ENCODE measurements at places on chromosomes 7 and 10.

- DNase-seq, result no peak
These were observed 52.8 kb upstream of the FIGNL1 start for GRCh38 chr7:50502947-50503346.

GRCh38 chr10:98569853-98570252, 123.1 kb upstream of the HPS1 start:
- DNase-seq, result no peak

GRCh38 chr7:25032774-25033743, 53.1 kb upstream of the OSBPL3 start:
- DNase-seq, result no peak

DNA sequence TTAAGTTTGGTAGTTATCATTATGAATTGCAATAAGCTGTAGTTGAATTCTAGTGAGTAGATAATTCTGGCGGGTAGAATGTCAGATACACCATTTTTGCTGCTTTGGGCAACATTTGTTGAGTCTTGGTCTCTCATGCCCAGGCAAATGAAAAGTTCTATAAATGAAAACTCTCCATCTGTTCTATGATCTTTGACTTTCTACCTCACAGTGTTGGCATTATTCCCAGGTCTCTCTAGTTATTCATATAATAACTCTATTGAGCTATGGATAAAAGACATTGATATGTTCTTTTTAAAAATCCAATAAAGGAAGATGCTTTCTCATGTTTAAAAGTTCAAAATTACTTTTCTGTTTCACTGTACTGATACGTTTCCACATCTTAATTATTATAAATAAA, 415.3 kb upstream of the SEMA3D start:
- no peak for DNase-seq

GRCh38 chr10:44975431-44976331, 2.9 kb downstream of the DEPP1 start:
- DNase-seq, result no peak

DNA sequence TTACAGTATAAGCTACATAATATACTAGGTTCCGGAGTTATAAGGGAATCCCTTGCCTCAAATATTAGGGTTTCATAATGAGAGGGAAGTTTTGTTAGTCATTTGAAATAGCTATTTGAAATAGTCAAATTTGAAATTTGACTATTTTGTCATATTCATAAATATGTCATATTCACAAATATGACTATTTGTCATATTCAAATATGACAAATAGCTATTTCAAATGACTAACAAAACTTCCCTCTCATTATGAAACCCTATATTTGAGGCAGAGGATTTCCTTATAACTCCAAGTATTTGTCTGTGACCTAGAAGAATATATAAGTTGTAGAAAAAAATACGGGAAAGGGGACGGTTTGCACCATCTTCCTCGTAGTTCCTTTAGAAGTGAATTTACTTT, 76.6 kb downstream of the HDAC9 start:
- DNase-seq, result no peak

DNA sequence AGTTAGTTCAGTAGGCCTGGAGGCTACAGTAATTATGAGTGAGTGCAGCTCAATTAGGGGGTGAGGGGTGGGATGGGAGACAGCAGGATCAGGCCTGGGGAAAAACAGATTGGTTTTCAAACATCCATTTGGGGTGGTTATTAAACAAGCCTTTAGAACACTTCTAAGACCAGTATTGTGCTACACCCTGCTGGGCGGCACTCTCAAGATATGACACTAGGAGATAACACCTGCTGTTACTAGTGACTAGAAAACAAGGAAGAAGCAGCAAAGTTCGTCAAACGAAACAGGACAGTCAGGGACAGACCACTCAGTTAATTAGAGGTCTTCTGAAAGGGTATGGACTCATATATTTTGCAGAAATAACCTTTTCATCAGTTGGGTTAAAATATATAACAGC, 353.6 kb downstream of the PTEN start:
- DNase-seq, result no peak

GRCh38 chr7:141272417-141272816, 198.6 kb downstream of the TMEM178B start:
- DNase-seq, result no peak

- DNase-seq, result no peak
These were observed 54.4 kb downstream of the ZRANB1 start for GRCh38 chr10:124996127-124996853.

GRCh38 chr10:17622061-17622460, 4.9 kb upstream of the HACD1 start:
- DNase-seq, result no peak

DNA sequence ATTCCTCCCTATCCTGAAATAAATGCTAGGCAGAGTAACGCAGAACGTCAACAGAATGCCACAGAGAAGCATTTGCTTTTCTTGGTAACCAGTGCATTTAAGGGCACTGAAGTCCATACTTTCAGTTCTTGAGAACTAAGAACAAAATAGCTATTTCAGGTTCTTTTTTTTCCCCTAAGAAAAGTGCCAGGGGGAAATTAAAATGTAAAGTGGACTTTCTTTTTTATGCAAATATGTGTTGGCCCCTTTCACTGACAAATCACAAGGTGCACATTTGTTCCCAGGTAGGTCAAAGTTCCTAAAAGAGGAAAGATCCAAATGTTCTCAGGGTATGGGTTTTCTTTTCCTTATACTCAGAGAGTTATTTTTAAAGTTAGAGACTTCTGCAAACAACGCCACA, 151.5 kb downstream of the HPSE2 start:
- no peak for DNase-seq

- no peak for DNase-seq
These were observed 38.5 kb upstream of the PSMG3 start for GRCh38 chr7:1608318-1608717.

DNA sequence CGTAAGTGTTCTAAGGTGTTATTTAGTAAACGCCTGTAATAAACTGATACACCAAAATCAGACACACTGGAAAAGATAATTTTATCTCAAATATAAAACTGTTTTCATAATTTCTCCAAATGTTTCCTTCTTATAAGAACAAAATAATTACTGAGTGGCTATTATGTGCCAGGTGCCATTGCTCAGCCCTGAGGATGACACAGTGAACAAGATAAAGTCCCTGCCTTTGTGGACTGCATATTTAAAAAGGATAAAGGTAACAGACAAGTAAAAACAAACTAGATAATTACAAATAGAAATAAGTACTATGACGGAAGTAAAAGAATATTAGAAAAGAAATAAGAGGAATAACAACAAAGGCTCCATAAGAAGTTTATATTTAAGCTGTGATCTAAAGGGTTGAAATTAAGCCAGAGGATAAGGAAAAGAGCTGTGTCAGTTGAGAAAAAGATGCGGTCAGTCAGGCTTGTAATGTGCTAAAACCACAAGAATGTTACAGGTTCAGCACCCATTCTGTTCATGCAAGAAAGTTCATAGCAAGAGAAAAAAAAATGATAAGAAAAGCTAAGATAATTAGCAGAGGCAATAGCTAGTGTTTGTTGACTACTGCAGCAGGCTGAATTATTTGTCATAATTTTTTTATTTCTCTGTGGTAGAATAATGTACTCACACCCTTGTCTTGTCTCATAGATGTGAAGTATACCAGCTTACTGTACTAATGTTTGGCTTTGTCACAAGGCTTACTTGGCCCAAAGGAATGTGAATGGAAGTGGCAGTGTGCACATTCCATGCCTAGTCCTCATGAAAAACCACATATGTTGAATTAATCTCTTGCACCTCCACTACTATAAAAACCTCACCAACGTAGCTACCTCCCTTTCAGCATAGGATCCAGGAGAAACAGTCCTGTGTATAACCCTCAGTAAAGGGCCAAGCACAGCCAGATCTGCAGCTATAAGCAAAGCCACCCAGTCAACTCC, 75.1 kb downstream of the CRPPA start:
- DNase-seq, result no peak

DNA sequence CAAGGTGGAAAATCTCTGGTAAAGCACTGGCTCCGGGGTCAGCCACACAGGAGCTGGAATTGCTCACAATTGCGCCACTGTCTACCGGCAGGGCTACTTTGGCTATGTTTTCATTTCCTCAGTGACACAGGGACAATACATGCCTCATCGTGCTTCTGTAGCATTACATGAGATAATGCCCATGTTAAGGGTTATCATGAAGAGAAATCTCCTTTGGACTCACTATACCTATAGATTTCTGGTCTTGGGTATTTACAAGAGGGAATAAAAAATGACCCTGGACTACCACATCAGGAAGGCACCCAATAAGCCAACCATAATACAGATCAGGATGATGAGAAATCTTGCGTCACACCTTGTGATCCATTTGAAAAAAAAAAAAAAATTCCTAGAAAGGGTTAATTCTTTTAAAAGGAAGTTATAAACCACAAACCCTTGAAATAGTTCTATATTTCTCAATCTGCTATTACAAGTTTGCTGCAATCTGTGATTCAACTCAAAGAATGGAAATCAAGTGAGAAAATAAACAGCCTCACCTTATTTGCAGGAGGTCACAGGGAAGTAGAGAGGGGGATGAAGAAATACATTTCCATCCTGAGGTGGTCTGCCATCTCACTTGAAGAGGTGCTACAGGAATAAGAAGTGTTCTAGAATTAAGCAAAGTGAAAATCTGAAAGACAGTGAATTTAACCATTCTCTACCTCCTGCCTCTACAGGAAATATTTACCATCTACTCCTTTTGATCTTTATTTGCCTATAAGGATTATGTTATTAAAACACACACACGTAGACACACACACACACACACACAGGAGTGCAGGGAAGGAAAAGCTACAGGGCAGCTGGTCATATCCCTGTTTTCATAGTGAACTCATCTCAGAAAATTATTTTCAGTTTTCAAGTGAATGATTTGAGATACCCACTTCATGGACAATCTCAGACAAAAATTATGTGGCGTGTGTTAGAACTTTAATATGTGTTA, 231.3 kb upstream of the CELF2 start:
- no peak for DNase-seq

- DNase-seq, result no peak
These were observed 7.2 kb downstream of the NET1 start for GRCh38 chr10:5419466-5420094.

GRCh38 chr7:84232646-84233045, 38.1 kb upstream of the SEMA3A start:
- DNase-seq, result no peak

DNA sequence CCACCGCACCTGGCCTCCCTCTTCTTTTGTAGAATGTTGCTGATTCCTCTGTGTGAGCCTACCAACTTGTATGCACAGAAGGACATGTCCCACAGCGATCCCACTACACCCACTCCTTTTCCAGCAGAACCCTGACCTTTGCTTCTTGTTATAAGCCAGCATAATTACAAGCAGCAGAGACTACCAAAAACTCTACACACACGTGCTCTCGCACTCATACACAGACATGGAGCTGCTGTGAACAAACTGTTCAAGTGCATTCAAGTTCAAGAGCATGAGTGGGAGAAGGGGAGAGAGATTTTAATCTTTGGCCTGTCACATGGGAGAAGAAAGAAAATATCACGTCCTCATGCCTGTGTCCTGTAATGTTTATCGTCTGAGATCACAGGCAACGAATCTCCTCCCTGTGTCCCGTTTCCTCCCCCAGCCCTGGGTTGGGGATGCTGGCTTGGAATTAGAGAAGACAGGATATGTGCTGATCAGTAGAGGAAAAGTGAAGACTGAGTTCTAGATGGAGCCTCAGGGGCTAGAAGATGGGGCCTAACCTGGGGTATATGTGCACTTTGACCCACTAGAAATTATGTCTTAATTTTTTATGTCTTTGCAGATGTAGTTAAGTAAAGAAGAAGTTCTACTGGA, 79.6 kb downstream of the NHLRC2 start:
- DNase-seq, result no peak

DNA sequence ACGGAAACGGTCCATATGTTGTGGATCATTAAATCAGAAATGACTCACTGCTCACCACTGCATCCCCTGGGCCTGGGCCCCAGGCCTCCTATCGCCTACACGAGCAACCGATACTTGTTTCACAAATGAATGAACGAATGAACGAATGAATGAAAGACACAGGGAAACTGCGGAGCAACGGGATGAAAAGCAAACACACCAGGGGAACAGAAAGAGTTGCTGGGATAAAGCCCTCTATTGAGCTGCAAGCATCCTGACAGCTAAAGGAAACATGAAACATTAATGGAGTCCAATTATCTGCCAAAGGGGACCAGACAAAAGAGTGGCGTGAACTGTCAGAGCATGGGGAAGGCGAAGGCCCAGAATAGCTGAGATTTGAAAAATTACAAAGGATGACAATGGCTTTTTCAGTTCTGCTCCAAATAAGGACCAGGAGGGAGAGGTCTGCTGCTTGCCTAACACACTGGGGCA, 92.1 kb downstream of the GRB10 start:
- DNase-seq, result no peak

DNA sequence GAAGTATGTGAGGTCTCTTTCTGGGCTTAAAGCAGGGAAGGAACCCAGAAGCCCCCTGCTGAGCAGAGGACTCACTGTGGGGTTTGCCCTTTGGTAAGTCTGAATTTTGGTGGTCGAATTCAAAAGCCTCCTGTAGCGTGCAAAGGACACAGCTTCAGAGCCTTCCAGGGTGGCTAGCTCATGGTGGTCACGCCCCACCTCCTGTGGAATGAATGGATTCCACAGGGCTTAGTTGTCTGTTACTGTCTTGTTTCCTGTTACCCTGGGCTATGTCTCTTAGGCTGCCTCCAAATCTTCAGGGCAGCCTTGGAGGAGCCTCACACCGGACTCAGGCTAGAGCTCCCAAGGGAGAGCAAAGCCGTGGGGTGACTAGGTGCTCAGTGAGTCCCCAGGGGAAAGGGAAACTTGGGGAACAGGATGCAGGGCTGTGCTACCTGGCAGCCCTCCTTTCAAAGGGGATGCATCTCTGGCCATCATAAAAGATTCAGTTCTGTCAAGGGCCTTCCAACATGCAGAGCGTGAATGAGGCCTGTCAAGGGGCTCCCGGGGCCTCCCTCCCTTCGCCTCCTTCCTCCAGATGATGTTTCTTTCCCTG, 211.7 kb downstream of the CCSER2 start:
- no peak for DNase-seq

GRCh38 chr10:120262857-120263547, 194.0 kb upstream of the PLPP4 start:
- DNase-seq, result no peak

DNA sequence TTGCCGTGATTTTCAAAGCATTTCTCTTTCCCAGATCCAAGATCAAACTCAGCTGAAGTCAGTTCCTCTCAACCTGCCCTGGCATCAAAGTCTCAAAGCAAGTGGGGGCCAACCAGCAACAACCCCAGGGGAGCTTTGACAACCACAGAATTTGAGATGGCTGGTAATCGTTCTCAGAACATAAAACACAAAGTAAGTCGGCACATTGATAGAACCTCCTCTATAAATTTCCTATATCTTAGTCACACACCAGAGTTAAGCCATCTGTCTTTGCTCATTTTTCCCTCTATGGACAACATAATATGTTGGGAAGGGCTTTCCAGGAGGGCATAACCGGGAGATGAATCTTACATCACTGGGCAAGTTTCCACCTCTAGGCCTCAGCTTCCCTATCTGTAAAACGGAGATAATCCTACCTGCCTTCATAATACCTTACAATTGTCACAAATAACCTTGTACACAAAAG, 1.2 kb upstream of the DNAJC9 start:
- DNase-seq, result no peak

- no peak for DNase-seq
These were observed 11.3 kb upstream of the TAS2R3 start for GRCh38 chr7:141752634-141753033.

All from activated naive CD4-positive, alpha-beta T cell treated with Interleukin-2 at 50 U/mL for 16 hours (primary cell).